ENCODE measurements at places on chromosomes 16 and 17.
A peak's percentile ranks its signal among the peaks of the same experiment; 100 is the strongest.

DNA sequence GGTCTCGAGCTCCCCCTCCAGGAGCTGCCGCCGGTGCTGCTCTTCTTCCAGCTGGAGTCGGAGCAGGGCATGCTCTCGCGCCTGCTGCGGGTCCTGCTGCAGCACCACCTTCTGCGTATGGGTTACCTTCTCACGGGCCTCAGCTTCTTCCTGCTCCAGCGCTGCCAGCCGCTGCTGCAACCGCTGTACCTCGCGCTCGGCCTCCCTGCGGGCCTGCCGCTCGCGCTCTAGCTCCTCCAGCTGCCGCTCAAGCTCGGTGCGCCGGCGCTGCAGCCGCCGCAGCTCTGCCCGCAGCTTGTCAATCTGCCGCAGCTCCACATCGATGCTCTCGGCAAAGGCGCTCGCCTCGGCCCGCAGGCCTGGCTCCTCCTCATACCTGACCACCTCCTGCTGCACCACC, 36.9 kb downstream of the UBN1 start:
- H3K36me3 ChIP-seq: peaks cover 78% of the 10 kb centered on the region
- no peak for DNase-seq
- no peak overlapping the region for H3K4me3 ChIP-seq
- H3K27ac ChIP-seq: no peak overlapping the region

DNA sequence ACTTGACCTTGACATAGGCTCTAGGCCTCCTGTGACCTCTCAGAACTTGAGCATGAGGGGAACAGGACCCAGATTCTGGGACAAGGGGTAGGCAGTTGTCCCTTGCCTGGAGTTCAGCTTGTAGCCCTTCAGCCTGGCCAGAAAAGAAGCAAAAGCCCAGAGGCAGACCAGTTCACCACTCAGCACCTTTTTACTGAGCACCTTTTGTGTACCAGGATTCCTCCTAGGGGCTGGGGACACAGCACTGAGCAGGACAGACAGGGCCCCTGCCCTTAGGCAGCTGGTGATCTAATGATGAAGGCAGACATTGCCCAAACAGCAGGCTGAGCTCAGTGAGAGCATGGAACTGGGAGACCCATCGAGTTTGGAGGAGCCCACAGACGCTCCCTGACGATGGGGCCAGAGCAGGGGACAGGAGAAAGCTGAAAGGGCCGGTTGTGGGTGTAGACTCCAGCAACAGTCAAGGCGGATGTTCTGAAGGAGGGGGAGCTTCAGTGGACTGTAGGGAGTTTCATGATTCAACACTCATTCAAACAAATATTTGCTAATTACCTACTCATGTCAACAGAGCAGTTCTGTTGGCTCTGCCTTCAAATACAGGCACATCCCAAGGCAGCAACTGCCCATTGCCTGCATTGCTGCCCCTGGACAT, 32.0 kb downstream of the SBK1 start:
- peak; percentile 16 for DNase-seq
- peaks cover 4% of the 10 kb centered on the region for H3K4me1 ChIP-seq

- no peak overlapping the region for H3K27ac ChIP-seq
- peaks cover 4% of the 10 kb centered on the region for H3K4me1 ChIP-seq
- peaks cover 73% of the 10 kb centered on the region for H3K36me3 ChIP-seq
- H3K4me3 ChIP-seq: no peak overlapping the region
- DNase-seq: peak; percentile 13
Observed at GRCh38 chr17:83032781-83033180, 46.6 kb upstream of the METRNL start.

DNA sequence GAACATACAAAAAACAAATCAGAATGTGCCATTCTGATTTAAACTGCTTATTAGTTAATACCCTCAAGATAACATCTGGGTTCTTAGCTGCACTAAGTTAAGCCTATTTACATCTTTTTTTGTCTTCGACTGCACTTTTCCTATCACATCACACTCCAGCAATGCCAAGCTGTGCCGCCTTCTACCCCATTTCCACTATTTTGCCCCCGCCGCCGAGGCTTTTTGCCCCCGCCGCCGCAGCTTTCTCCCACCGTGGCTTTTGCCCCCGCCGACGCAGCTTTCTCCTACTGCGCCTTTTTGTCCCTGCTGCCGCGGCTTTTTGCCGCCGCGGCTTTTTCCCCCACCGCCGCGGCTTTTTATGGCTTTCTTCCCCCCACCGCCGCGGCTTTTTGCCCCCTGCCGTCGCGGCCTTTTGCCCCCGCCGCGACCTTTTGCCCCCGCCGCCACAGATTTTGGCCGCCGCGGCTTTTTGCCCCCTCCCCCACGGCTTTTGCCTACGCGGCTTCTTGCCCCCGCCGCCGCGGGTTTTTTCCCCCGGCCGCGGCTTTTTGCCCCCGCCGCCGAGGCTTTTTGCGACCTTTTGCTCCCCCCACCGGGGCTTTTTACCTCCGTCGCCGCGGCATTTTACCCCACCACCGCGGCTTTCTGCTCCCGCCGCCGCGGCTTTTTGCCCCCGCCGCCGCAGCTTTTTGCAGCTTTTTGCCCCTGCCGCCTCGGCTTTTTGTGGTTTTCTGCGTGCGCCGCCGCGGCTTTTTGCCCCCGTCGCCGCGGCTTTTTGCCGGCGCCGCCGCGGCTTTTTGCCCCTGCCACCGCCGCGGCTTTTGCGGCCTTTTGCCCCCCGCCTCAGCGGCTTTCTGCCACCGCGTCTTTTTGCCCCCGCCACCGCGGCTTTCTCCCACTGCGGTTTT, 331.4 kb upstream of the WSB1 start:
- H3K4me3 ChIP-seq: no peak overlapping the region
- DNase-seq: no peak
- peaks cover 2% of the 10 kb centered on the region for H3K36me3 ChIP-seq
- no peak overlapping the region for H3K27ac ChIP-seq
- no peaks in the 10 kb centered on the region for H3K4me1 ChIP-seq
- H3K27me3 ChIP-seq: peaks cover 29% of the 10 kb centered on the region

All from activated T-cell treated with anti-CD3 and anti-CD28 coated beads, Interleukin-2, amount 50 U/mL, for 24 hours (primary cell).